ENCODE measurements at places on chromosomes 11 and 22.

- DNase-seq, result no peak
Measured at GRCh38 chr11:111975076-111975806, 38.1 kb downstream of the DIXDC1 start.

GRCh38 chr11:92892802-92893684 lies 76.4 kb upstream of the MTNR1B start:
- no peak for DNase-seq

- DNase-seq, result no peak
Measured at GRCh38 chr22:21755851-21756284, 20.3 kb upstream of the YPEL1 start.

GRCh38 chr11:70029861-70030380 lies 48.2 kb upstream of the ANO1 start:
- no peak for DNase-seq

DNA sequence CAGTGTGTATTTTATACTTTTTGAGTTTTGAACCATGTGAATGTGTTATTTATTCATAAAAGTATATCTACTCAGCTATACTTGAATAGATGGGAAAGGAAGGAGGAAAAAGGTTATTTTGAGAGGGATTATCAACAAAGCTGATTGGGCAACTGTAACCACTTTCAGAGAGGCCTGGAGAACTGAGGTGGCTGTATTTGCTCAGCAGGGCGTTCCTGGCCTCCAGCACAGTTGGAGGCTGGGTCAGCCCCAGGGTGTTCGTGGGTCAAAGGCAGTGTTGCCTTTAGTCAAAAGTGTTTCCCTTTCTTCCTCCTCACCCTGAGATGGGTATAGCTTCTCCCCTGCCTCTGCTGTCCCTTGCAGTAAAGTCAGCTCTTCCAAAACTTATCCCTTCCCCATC lies 26.7 kb downstream of the ASCC2 start:
- no peak for DNase-seq

- DNase-seq, result no peak
Measured at GRCh38 chr22:30876915-30877553, 91.5 kb downstream of the MORC2 start.

DNA sequence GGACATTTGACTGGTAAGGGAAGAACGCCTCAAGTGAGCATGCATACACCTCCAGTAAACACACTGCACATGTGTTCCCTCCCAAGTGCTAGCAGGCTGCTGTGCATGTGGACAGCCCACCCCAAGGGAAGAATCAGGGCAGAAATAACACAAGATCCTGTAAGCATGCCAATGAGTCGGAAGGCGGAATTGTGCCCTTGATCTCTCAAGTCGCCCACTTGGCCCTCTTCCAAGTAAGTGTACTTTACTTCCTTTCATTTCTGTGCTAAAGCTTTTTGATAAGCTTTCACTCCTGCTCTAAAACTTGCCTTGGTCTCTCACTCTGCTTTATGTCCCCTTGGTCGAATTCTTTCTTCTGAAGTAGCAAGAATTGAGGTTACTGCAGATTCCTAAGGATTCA lies 139.6 kb downstream of the TRPC6 start:
- DNase-seq, result no peak

DNA sequence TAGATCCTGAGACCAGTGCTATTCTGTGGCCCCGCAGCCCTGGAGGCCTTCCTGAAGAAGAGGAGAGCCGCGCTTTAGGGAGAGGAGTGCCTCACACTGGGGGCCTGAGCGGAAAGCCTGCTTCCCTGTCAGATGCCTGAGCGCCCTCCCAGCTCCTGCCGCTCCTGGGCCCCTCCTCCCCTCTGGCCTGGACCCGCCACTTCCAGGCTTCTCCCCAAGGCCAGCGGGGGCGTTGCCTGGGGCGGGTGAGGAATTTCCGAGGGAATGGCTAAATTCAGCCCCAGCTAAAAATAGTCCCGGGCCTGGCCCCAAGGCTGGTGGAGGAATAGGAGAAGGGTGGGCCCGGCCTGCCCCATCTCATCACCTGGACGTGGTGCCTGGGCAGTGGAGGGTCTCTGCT lies 15.4 kb downstream of the ARHGEF17 start:
- DNase-seq, result no peak

- no peak for DNase-seq
Measured at GRCh38 chr11:11535611-11536010, 86.2 kb downstream of the GALNT18 start.

DNA sequence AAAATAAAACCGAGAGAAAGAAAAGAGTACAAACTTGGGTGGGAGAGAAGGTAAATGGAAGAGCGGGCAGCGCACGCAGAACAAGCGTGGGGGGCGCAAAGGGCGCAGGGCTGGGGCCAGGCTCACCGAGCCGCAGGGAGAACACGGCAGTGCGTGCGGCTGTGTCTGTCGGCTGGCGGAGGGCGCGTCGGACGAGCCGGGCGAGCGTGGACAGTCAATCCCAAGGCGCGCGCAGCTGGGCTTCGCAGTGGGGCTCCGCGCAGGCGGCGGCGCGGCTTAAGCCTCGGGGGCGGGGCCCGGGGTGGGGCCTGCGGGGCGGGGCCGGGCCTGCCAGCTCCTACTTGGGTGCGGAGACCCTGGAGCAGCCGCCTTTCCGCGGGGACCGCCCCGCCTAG lies at the start of gene UCP2:
TSS of gene UCP2 (minus strand) at position 249 of the 395 bp plus-strand sequence. CDS start 4,465 bp downstream, outside the sequence.
- DNase-seq, result no peak

- DNase-seq, result no peak
Measured at GRCh38 chr11:14380947-14381561, 22.1 kb upstream of the RRAS2 start.

- DNase-seq, result no peak
Measured at GRCh38 chr11:6474413-6474792, 662 bp upstream of the TRIM3 start.

GRCh38 chr11:36426226-36426848 lies 83.7 kb downstream of the TRAF6 start:
- DNase-seq, result no peak

- DNase-seq, result no peak
Measured at GRCh38 chr11:27909386-27909785, 198.6 kb downstream of the KIF18A start.

- DNase-seq, result no peak
Measured at GRCh38 chr22:19788661-19789225, 28.2 kb downstream of the TBX1 start.

GRCh38 chr22:44926124-44926475 lies 83.7 kb downstream of the PHF21B start:
- no peak for DNase-seq

DNA sequence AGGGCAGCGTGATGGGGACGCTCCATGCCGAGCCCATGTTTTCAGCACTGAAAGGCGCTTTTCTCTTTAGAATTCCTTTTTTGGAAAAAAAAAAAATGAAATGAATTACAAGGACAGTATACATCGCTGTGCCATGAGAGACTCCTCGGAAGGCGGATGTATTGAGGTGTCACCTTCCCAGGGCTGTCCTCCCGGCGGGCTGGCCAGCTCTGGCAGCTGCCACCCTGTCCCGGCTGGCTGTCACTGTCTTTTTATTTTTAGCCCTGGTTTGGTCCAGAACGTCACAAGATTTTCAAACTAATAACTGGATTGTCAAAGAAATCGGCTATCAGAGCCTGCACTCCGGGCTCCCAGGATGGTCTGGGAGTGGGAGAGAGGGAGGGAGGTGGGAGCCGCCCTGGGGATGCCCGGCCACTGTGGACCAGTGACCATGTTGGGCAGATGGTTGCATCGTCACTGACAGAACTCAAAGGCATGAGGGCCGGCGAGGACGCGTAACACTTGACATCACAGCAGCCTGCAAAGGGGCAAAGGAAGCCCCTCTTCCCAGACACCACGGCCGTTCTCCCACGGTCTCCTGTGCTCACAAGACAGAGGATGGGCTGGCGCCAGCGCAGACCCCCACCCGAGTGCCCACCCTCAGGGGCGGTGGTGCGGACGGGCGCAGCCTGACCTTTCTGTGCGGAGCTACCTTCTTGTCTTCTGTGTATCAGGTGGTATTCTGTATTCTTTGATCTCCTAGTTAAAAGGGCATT lies 392.9 kb downstream of the TBC1D22A start:
- no peak for DNase-seq

DNA sequence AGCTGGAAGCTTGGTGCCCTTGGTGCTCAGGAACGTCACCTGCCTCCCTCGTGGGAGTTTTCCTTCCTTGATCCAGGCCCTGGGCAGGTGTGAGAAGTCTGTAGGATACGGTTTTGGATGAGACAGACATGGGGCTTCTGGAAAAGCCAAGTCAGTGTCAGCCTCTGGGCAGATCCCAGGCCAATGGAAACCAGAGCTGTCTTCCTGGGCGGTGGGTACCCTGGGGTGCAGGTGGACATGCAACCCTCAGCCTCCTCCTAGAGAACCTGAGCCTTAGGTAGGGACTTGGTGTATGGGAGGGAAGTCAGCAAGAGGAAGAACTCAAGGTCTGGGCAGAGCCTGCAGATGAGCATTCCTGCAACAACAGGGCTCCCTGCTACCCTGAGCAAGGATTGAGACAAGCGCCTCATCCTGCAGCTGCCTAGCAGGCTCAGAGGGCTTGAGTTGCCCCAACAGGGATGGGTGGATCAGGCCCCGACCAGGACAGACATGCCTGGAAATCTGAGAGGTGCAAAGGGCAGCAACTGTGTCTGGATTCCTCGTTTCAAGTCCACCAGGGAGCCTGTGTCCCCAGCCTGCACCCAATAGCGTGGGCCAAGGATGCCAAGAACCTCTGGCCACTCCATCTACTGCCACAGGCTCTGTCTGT lies 37.6 kb upstream of the SYT13 start:
- DNase-seq, result no peak

GRCh38 chr11:92916299-92916698 lies 53.2 kb upstream of the MTNR1B start:
- DNase-seq, result no peak

DNA sequence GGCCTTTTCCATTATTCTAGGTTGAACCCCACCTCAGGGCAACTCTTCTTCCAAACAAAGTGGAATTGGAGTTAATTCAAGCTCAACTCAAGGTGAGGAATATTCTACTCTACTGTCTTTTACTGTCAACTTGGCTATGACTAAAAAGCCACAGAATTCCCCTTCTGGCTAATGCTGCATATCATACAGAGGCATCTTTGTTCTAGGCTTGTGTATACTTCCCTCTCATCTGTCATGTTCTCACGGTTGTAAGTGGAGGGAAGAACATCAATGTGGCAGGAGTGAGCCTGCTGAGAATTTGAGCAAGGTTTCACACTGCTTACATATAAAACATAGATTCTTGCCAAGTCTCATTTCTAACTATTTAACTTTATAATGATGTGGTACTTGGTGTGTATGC lies 921.4 kb upstream of the CNTN5 start:
- no peak for DNase-seq

DNA sequence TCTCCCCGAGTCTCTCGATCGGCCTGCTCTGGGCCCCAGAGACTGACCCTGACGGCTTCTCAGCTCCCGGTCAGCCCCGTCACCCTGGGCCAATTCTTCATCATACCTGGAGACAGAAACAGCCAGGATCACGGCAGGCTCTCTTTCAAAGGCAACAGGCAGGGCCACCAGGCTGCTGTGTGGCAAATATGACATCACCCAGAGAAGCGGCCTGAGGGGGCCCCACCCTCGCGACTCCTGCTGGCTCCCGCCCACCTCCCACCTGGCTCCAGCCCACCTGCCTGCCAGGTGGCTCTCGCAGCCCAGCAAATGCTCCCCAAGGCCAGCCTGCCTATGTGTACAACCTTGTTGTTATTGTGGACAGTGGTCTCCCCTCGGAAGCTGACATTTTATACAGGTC lies 24.9 kb upstream of the PACSIN2 start:
- no peak for DNase-seq

DNA sequence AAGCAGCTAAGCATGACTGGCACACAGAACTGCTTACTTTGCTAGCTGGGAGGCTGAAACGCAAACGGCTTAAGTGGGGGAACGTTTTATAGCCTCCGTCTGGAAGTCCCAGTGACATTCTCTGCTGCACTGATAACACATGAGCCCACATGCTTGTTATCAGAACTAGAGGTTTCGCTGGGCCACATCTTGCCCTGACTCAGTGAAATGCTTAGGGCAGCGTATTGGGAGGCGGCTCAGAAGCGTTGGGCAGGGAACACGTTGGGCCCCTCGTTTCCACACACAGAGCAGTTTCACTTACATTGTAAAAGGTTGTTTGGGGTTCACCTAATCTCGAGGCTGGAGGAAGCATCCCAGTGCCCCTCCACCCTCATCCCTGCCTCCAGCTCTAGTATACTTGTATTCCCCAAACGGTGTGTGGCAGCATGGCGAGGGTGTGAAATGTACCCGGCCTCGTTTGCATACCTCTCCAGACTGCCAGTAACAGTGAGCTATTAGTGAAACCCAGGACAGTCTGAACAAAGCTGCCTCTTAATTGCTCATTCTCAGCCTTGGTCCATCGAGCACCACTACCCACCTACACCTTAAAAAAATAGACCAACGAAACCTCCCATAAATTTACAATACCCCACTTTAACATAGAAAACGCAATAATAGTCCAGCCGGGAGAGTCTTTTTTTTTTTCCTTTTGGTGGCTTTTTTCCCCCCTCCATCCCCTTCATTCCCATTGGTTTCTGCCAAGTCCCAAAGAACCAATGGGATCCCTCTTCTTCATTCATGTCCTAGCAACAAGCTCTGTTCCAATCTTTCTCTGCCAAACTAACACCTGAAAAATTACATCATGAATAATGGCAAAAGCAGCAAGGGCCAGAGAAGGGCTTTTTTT lies 218.8 kb upstream of the SORL1-AS1 start:
- no peak for DNase-seq

- no peak for DNase-seq
Measured at GRCh38 chr11:119029340-119030028, 1.2 kb downstream of the SLC37A4 start.

DNA sequence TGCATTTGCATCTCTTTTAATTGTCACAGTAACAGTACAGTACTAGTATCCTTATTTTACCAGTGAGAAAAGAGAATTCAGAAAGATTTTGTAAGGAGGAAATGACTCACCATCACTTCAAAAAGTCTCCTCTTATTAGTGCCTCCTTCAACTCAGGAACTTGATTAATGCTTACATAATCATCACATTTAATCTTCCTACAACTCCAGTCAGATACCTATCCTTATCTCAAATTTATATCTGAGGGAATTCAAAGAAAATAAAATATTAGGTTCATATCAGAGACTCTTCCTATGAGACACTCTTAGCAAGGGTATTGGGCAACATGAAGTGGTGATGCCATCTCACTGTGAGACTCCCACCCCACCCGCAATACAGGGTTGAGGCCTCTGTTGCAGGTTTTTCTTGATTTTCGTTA lies 26.1 kb upstream of the CTSC start:
- no peak for DNase-seq

DNA sequence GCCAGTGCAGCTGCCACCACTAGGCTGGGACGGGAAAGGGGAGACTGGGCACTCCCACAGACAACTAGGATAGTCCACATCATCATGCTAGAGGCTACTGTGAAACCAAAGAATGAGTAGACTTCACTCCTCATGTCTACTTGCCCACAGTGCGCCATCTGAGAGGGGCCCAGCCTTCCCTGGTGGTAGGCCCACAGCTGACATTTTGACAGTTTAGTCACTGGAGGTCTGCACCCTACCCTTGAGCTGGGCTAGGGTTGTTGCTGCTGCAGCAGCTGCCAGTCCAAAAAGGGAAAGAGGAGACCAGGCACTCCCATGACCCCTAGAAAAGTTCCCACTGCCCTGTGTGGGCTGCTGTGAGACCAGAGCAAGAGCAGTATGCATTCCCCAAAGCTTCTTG lies 141.2 kb downstream of the DLG2 start:
- DNase-seq, result no peak

- no peak for DNase-seq
Measured at GRCh38 chr11:45041596-45041995, 90.9 kb upstream of the TP53I11 start.

Data from GM19239 (cell line).